Activated T-cell treated with anti-CD3 and anti-CD28 coated beads, Interleukin-2, amount 50 U/mL, for 72 hours (primary cell): ENCODE measurements at places on chromosomes 16 and 17. TPM values are rescaled to one million over a fixed set of nuclear protein-coding genes. Genes with fewer than 3 reads are reported as not detected.

DNA sequence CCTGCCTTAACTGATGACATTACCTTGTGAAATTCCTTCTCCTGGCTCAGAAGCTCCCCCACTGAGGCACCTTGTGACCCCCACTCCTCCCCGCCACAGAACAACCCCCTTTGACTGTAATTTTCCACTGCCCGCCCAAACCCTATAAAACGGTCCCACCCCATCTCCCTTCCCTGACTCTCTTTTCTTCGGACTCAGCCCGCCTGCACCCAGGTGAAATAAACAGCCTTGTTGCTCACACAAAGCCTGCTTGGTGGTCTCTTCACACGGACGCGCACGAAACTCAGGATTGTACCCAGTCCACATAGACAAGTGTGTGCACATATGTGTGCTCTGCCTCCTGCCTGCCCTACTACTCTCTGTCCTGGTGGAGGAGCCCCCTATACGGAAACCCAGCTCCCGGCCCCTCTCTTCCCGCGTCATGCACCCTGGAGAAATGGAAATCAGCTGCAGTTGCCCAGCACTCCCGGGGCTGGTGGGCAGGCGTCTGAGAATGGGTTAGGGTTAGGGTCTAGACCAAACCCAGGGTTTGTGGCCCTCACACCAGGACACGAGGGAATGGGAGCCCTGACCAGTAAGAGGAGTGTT is 2.4 kb upstream of the RHBDF1 start:
- DNase-seq: no peak

SUPT6H gene
- 97.8 TPM for total RNA-seq

- DNase-seq: no peak
Measured at GRCh38 chr17:79558091-79558900, 52.6 kb downstream of the RBFOX3 start.

DNA sequence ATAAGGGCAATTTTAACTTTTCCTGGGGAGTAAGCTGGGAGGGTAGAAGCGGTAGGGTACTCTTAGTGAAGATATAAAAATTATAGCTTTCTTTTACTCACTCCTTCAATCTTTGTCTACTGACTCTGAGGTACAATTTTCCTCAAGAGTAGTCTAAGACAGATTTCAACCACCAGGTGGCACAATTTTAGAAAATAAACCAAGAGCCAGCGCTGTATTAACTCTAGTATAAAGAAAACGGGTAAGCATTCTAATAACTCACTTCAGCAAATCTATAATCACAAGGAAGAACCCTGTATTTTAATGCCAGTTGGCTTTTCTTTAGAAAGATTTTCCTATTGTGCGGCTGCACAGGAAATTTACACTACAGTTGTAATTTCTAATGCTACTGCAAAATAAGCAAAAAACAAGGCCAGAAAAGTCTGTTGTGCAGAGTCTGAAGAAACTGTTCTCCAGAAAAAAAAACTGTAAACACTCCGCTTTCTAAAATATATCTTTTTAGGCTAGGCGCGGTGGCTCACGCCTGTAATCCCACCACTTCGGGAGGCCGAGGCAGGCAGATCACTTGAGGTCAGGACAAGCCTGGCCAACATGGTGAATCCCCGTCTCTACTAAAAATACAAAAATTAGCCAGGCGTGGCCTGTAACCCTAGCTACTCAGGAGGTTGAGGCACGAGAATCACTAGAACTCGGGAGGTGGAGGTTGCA is 1.9 kb downstream of the CMC2 start:
- peak; percentile 24 for DNase-seq

GRCh38 chr17:64630309-64631223 is 31.5 kb downstream of the SMURF2 start:
- DNase-seq: no peak

DNA sequence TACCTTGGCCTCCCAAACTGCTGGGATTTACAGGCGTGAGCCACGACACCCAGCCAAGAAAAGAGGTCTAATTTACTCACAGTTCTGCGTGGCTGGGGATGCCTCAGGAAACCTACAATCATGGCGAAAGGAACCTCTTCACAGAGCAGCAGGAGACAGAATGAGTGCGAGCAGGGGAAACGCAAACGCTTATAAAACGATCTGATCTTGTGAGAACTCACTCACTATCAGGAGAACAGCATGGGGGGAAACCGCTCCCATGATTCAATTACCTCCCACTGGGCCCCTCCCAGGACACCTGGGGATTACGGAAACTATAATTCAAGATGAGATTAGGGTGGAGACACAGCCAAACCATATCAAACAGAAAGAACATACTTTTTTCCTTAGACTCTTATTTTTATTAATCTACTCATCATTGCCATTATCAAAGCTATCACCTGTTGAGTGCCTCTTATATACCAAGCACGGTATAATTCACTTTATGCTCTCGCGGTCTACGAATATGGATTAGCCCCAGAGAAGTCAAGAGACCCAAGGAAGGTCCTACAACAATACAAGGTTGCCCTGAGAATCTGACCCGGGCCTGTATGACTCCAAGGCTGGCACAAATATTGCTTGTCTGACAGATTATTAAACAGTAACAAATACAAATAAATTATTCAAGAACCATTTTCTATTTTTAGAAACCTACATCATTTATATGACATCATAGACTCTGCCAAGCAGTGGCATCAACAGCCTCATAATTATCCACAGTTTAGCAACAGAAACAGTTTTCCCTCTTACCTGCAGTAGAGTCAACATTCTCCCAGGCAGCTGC is 2.4 kb downstream of the POLR3K start:
- DNase-seq: no peak

- DNase-seq: no peak
Measured at GRCh38 chr16:71282943-71283342, 6.3 kb downstream of the CMTR2 start.

DNA sequence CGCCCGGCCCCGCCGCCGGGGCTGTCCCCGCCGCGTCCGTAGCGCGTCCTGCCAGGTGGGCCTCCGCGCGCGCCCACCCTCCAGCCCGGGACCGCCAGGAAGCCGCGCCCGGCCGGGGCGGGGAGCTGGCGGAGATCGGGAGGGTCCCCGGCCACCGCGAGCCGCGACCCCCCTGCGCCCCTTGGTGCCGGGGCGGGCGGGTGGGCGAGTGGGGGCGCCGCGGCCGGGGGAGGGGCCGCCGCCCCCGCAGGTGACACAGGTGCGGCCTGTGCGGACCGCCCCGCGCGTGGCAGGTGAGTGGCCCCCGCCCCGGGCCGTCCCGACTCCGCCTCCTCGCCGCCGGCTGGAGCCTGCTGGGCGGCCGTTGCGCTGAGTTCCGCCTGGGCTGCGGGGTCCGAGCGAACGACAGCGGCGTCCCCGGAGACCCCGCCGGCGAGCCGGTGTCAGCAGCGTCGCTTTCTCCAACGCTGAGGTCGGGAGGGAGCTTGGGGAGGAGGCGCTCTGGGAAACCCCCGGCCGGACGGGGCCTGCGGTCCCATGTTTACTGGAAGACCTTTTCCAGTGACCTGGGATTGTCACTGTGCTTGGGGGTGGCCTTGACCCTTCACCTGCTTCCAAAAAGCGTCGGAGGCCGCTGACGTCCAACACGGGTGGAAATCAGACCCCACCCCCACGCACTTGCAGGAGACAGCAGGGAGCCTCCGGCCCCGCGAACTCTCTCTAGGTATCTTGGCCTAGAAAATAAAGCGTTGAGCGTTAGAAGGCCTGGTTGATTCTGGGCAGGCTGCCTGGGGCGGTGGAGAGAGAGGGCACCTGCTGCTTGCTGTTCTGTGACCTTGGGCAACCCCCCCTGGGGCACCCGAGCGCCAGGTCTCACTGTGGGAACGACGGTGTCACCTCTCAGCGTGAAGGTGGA is 542 bp downstream of the KLHL36 start:
- DNase-seq: peak; percentile 57

DNA sequence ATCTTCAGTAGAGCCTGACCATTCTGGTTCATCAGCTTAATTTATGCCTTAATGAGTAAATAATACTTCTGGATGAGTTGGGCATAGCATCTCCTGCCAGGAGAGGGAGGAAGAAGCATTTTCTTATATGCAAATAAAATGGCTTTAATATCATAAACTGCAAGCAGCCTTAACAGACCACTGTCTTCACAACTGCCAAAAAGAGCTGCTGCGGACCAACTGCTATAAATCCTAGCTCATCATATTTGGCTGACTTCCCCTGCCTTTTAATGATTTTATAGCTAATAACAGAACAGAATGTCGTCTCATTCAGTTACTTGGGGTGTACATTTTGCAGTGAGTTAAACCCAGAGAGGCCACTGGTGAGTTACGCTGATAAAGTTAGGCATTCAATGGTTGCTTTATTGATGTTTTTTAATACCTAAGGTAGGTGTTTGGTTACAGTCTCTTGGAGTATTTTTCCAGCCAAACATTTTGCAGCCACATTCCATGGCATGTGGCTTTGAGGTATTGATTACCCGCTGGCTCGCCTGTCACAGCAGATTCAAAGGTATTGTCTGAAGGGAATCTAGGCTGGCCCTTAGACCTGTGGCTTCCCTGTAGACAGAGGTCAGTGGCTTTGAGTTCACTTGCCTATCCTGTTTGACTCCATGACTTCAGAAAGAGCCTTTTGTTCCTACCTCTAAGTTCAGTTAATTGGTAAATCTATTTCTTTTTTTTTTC is 16.4 kb downstream of the FAM20A start:
- no peak for DNase-seq

DNA sequence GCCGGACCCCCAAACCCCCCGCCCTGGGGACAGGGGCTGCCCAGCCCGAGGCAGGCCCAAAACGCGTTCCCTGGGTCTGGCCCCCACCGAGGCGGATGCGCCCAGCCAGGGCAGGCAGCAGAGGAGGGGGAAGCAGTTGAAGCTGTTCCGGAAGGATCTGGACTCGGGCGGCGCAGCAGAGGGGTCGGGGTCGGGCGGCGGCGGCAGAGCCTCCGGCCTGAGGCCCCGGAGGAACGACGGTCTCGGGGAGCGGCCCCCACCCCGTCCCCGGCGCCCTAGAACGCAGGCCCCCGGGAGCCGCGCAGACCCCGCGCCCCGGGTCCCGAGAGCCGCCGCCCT is 22.9 kb upstream of the ZFPM1 start:
- DNase-seq: peak; percentile 21

GRCh38 chr16:81497690-81498089 is 53.1 kb downstream of the CMIP start:
- DNase-seq: no peak

- DNase-seq: no peak
Measured at GRCh38 chr17:37466471-37466870, 23.2 kb upstream of the DUSP14 start.

DNA sequence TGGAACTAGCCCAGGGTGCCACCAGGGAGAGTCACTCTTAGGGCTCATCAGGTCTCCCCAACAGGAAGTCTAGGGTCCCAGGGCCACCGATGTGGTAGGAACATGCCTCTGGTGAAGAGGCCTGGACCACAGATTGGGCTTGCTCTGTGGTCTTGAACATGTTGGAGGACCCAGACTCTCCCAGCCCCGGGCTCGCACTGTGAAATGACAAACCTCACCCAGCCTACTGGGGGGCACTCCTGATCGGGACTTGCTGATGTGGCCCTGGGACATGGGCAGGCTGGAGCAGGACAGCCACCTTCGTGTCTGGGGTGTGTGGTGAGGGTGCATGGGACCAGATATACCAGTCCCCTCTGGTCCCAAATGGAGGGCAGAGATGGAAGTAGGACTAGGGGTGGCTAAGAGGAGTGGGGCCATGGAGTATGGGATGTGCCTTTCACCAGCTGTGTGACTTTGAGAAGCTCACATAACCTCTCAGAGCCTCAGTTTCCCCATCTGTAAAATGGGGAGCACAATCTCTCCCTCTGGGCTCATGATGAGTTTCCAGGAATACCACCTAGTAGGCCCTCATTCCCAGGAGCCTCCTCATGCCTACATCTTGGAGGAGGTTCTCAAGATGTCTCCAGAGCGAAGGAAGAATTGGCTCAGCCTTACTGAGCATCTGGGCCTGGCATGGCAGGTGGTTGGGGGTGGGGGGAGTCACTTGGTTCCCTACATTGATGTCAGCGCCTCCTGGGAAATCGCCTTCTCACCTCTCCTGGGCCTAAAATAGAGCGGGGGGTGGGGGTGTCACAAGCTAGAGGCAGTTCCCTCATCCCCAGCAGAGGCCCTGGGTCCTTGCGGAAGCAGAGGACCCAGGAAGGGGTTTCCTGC is 1.5 kb upstream of the ADAM11 start:
- DNase-seq: no peak

DNA sequence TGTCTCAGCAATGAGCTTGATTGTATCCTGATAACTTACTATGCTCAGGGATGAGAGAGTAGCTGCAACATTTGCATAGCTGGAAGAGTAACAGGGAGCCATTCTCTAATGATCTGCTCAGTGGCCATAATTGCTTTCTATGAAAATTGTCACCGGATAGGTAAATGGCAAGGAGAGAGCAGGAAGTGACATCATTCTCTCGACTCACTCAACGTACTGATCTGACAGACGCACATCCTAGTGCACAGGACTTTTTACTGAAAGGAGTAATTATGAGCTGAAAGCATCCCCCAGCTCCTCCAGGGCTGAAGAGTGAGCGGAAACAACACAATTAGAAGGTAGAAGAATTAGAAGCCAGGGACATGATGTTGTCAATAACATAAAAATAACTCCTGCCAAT is 71.8 kb downstream of the IRX5 start:
- no peak for DNase-seq

HIGD1B gene
- total RNA-seq: not detected

DNA sequence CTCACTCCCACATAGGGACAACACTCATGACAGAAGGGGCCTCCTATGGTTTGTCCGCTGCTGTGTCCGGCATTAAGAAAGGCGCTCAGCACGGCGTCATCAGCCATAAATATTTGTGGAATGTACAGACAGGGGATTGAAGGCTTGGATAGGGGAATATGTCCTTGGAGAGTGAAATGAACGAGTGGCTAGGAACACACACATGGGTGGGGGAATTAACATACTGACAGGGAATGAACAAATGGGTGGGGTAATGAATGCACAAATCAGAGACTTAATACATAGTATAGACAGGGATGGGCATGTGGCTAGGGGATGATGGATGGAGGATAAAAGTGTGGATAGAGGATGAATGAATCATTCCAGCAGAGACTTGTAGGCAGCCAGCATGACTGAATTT is 154.0 kb upstream of the HSBP1 start:
- no peak for DNase-seq

DNA sequence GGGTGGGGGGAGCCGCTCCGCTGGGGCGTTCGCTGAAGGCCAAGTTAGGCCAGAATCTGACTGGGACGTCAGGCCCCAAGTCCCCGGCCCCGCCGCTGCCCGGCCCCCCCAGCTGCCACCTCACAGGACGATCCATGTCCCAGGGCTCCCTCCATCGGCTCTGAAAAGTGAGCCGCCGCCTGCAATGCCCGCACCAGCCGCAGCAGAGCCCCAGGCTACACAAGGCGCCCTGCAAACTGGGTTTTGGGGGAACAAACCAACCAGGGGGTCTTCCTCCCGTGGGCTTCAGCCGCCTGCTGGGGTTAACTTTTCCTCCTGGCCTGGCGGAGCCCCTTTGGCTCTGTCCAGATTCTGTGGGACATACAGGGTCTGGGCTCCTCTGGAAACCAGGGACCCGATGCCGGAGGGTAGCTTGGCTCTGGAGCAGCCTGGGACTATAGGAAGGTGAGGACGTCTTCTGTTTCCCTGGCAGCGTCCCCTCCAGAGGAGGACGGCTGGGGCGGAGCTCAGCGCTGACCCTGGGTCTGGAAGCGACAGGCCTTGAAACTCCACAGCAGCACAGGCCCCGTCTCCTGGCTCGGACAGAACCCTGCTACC is 835 bp downstream of the NME4 start:
- peak; percentile 38 for DNase-seq

- no peak for DNase-seq
Measured at GRCh38 chr17:61310590-61310989, 89.1 kb upstream of the TBX2 start.

GFOD2 gene
- 11.3 TPM for total RNA-seq

C16orf54 gene
- 25.9 TPM for total RNA-seq

CA7 gene
- not detected for total RNA-seq

GRCh38 chr17:49894761-49895160 is 46.9 kb upstream of the TAC4 start:
- no peak for DNase-seq

- no peak for DNase-seq
Measured at GRCh38 chr17:5948811-5949210, 121.4 kb upstream of the WSCD1 start.
